ENCODE measurements at places on chromosomes 7 and 10. TPM values are rescaled to one million over a fixed set of nuclear protein-coding genes. Genes with fewer than 3 reads are reported as not detected.

GRCh38 chr10:66819691-66820090, 106.1 kb upstream of the LRRTM3 start:
- ATAC-seq = no peak

DNA sequence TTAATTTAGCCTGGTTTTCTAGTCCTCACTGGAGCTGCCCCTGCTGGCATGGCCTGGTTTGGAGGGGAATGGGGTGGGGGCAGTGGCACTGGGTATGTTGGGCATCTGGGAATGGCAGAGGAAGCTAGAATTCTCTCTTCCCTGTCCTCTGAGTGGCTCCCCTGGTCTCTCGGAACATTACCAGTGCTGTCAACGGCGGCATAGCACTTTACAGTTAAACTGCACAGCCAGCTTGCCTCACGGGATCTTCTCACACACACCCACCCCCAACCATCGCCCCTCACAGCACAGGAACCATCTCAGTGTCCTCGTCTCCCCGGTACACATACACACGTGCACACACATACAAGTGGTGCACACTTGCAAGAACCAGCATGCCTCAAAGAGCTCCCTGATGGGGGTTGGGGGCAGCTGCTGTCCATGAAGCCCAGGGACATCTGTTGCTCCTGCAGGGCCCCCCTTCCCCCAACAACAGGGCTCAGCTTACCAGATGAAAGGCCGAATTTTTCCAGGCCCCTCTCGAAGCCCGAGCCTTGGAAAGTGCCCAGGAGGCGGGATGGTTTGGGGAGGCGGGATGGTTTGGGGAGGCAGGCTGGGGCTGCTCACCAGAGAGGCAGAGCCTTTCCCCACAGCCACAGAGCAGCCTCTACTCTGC, 41.0 kb downstream of the TSPAN15 start:
- peak; percentile 24 for ATAC-seq

Gene CCDC7
- 11.6 TPM for total RNA-seq

GRCh38 chr10:87585565-87586514, 73.8 kb upstream of the PAPSS2 start:
- no peak for ATAC-seq

Gene RBP3
- total RNA-seq = 0.24 TPM

Gene MEIG1
- total RNA-seq = not detected

Gene SCIN
- 0.37 TPM for total RNA-seq

DNA sequence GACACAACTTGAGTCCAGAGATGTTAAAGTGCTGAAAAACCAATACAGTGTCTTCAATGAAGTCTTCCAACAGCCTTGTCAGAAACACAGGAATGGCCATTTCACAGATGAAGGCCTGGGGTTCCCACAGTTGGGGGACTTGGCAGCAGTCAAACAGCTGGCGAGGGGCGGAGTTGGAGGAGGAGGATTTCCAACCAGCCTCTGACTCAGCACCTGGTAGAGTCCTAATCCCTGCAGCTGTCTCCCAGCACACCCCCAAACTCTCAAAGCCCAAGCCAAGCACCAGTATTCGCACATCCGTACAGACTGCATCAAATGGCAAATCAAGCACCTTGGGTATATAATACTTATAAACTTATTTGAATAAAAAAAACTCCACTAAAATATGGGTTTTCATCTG, 28.0 kb downstream of the CTBP2 start:
- no peak for ATAC-seq

GRCh38 chr7:100752994-100753393, 19.6 kb downstream of the ZAN start:
- no peak for ATAC-seq

GRCh38 chr10:15169555-15170401, 1.3 kb upstream of the NMT2 start:
- ATAC-seq = no peak

DNA sequence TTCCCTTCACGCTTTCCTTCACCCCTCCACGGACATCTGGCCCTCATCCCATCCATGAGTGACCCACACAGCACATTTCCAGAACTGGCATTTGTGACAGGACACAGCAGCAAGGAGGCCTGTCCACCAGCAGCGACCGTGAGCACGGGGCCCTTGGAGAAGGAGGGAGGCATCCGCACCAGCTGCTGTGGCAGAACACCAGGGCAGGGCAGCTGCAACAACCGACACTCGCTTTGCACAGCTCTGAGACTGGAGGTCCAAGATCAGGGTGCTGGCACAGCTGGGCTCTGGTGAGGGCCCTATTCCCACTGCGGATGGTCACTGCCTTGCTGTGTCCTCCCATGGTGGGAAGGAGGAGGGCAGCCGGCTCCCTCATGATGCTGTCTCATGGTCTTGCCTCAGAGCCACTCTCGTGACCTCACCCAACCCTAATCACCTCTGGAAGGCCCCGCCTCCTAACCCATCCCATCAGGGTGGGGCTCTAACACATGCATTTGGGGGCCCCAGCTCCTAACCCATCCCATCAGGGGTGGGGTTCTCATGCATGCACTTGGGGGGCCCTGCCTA, 36.7 kb downstream of the PTPRN2 start:
- ATAC-seq = no peak

DNA sequence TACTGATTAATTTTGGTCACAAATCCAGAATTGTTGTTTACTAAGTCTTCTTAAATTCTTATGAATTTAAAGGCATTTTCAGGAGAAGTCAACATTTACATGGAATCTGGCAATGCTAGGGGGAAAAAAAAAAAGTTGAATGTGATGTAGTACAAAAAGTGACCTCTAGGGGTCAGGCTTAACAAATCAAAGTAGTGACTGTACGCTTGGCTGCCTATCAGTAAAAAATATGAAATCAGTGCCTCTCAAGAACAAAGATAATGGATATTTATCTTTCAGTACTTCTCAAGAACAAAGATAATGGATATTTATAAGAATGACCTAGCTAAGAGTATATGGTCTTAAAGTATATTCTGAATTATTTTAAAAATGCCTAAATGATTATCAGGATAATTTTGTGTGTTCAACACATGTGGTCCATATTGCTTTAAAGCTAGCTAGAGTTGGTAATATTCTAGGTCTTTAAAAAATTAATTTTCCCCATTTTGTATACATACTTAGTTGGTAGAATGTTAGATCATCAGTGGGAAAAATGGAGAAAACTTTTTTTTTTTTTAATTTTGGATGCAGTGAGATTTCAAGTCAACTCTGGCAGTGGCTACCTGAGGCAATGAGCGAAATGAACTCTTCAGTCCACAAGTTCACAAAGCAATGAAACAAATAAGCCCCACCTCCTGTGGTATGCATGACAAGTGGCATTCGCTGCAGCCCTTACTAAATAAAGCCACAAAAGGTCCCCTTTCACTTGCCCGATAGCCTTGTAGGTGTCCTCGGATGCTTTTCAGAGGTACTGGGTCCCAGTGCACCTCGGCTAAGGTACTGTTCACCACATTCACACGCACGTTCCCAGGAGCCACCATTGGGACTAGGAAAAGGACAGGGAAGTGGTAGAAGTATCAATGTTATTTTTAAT, 51.2 kb upstream of the LAMB4 start:
- peak; percentile 62 for ATAC-seq

Gene EPHA1
- 3.8 TPM for total RNA-seq

DNA sequence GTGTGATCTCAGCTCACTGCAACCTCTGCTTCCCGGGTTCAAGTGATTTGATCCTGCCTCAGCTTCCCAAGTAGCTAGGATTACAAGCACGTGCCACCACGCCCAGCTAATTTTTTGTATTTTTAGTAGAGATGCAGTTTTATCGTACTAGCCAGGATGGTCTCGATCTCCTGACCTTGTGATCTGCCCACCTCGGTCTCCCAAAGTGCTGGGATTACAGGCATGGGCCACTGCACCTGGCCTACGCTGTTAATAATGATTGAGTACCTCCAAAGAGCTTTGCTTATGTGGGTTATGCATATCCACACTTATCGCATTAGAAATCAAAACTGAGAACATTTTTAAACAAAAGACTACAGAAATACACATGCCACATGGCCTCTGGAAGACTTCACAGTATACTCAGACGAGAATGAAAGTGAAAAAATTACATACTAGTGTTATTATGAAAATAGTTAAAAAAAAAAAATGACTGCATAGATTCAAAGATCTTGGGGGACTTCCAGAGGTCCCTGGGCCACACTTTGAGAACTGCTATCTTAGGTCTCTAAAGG, 25.4 kb downstream of the RPP38 start:
- no peak for ATAC-seq

- ATAC-seq = no peak
These were observed 41.9 kb downstream of the DPYSL4 start for GRCh38 chr10:132228616-132229015.

Gene CLDN15
- 11.3 TPM for total RNA-seq

GRCh38 chr10:85124603-85125051, 796.2 kb downstream of the CCSER2 start:
- ATAC-seq = peak; percentile 36

Gene C10orf71
- total RNA-seq = not detected

GRCh38 chr7:44065431-44066110, at the start of gene PGAM2:
Gene PGAM2 (minus strand): TSS chr7:44065567. CDS start chr7:44065529, 38 bp downstream.
- peak; percentile 73 for ATAC-seq

- no peak for ATAC-seq
These were observed 566 bp downstream of the ZNF789 start for GRCh38 chr7:99473315-99473596.

- no peak for ATAC-seq
These were observed 1085.3 kb downstream of the KCNMA1 start for GRCh38 chr10:76552091-76552873.

Gene ADIRF
- not detected for total RNA-seq

GRCh38 chr7:96414931-96415292, 93.0 kb upstream of the SLC25A13 start:
- ATAC-seq = peak; percentile 38

Gene ALKBH4
- total RNA-seq = 11.3 TPM

Gene ACTL6B
- total RNA-seq = 51.9 TPM
